ENCODE measurements at places on chromosomes 5 and 9. TPM values are rescaled to one million over a fixed set of nuclear protein-coding genes. Genes with fewer than 3 reads are reported as not detected.

The LNPEP gene
- 106 TPM for total RNA-seq

The OTP gene
- not detected for total RNA-seq

The TMEM171 gene
- total RNA-seq: 0.31 TPM

The ELAVL2 gene
- total RNA-seq: not detected

The CNTFR gene
- not detected for total RNA-seq

The PCDHB9 gene
- total RNA-seq: not detected

The IGIP gene
- 7.3 TPM for total RNA-seq

The MRPL50 gene
- 11.8 TPM for total RNA-seq

The SLIT3 gene
- total RNA-seq: not detected

The DIPK1B gene
- total RNA-seq: 0.11 TPM

DNA sequence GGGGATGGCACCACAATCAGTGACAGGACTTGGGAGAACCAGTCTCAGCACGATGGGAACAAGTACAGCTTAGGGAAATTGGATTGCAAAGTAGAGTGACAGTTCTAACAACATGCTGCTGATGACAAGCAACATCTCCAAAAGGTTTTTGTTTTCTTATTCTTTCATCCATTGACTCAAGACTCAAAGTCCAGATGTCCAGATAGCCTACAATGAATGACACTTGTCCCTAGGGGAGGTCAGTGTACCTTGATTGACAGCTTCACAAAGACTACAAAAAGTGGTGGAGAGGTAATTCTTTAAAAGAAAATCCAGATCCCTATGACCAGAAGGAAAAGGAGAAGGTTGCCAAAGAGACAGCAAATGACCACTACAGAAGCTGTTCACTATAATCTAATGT, 323.9 kb downstream of the TMEM232 start:
- no peaks in the 10 kb centered on the region for H3K36me3 ChIP-seq
- no peak overlapping the region for H3K27ac ChIP-seq
- no peaks in the 10 kb centered on the region for H3K4me1 ChIP-seq
- H3K27me3 ChIP-seq: no peaks in the 10 kb centered on the region

DNA sequence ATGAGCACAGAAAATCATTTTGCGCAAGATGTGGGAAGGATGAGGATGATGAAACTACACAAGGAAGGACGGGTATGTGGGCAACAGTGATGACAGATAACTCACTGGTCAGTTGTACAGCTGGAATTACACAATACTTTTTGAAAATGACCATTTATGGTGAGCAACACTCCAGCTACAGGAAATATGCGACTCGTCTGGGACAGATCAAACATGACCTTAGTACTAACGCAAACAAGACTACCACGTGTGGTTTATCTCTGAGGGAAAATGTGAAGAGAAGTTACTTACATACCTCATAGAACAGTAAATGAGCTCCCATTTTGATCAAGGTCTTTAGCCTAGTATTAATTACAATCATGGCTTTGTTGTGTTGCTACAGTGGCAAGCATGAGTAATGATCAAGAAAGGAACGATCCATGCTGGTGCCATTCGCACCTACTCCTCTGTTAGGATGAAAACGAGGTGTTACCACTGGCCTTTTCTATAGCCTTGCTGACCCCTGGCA, 456.9 kb downstream of the BNC2 start:
- no peak overlapping the region for H3K27ac ChIP-seq
- no peaks in the 10 kb centered on the region for H3K36me3 ChIP-seq
- no peak overlapping the region for H3K4me3 ChIP-seq
- peaks cover 3% of the 10 kb centered on the region for H3K27me3 ChIP-seq
- no peaks in the 10 kb centered on the region for H3K4me1 ChIP-seq

DNA sequence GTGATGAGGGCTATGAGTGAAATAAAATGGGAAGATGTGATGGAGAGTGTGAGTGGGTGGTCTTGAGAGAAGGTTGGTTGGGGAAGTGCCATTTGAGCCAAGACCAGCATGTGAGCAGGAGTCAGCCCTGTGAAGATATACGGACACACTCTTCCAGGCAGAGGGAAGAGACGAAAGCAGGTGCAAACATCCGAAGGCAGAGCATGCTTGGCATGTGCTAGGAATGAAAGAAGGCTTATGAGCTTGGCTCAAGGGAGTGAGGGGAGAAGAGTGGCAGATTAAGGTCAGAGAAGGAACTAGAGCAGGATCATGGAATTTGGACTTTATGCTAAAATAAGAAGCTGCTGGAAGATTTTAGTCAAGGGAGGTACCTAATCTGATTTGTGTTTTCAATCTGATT, 23.6 kb upstream of the CCDC112 start:
- peaks cover 50% of the 10 kb centered on the region for H3K27me3 ChIP-seq
- DNase-seq: no peak
- no peak overlapping the region for H3K4me3 ChIP-seq
- H3K36me3 ChIP-seq: no peaks in the 10 kb centered on the region
- H3K27ac ChIP-seq: no peak overlapping the region

DNA sequence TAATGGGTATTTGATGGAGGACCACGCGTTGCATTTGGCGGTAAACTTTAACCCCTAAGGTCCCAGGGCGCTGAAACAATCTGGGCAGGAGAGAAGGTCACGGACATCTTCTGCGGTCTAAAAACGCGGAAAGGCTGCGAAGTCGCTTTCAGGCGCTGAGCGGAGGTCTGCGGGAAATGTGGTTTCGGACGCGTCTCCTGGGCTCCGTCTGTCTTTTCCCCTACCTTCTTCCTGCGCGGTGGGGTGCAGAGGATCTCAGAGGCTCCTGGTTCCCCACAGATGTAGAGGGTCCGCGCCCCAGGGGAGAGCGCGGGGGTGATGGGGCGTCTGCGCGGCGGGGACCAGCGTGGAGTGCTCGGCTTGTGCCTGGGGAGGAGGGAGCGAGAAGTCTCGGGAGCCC, 58.4 kb downstream of the ZNF510 start:
- DNase-seq: no peak
- H3K27ac ChIP-seq: no peak overlapping the region
- H3K4me3 ChIP-seq: peak overlapping the region; percentile 10
- peaks cover 30% of the 10 kb centered on the region for H3K27me3 ChIP-seq

GRCh38 chr5:110815916-110816605, 77.3 kb downstream of the SLC25A46 start:
- H3K36me3 ChIP-seq: no peaks in the 10 kb centered on the region
- no peak overlapping the region for H3K4me3 ChIP-seq
- no peaks in the 10 kb centered on the region for H3K4me1 ChIP-seq
- DNase-seq: no peak

- no peak overlapping the region for H3K4me3 ChIP-seq
- H3K36me3 ChIP-seq: no peaks in the 10 kb centered on the region
- DNase-seq: no peak
- H3K27me3 ChIP-seq: no peaks in the 10 kb centered on the region
Observed at GRCh38 chr5:9361835-9362234, 184.0 kb downstream of the SEMA5A start.

DNA sequence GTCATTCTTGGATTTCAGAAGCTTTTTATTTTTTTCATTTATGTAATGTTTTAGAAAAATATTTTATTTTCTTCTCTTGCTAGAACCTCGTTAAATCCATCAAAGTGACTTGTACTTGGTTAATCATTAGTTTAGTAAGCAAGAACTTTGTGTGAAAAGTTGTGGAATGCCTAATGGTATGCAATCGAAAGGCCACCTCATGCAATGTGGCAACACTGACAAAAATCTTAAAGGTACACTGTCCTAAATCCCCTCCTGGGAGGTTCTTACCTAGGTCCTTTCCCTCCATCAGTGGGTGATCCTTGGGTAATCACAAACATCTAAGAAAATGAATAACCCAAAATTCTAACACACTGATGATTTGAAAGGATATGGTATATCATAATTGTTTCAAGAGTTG, 304.2 kb downstream of the DNAH5 start:
- H3K4me1 ChIP-seq: no peaks in the 10 kb centered on the region
- H3K4me3 ChIP-seq: no peak overlapping the region
- H3K36me3 ChIP-seq: no peaks in the 10 kb centered on the region
- no peak for DNase-seq

DNA sequence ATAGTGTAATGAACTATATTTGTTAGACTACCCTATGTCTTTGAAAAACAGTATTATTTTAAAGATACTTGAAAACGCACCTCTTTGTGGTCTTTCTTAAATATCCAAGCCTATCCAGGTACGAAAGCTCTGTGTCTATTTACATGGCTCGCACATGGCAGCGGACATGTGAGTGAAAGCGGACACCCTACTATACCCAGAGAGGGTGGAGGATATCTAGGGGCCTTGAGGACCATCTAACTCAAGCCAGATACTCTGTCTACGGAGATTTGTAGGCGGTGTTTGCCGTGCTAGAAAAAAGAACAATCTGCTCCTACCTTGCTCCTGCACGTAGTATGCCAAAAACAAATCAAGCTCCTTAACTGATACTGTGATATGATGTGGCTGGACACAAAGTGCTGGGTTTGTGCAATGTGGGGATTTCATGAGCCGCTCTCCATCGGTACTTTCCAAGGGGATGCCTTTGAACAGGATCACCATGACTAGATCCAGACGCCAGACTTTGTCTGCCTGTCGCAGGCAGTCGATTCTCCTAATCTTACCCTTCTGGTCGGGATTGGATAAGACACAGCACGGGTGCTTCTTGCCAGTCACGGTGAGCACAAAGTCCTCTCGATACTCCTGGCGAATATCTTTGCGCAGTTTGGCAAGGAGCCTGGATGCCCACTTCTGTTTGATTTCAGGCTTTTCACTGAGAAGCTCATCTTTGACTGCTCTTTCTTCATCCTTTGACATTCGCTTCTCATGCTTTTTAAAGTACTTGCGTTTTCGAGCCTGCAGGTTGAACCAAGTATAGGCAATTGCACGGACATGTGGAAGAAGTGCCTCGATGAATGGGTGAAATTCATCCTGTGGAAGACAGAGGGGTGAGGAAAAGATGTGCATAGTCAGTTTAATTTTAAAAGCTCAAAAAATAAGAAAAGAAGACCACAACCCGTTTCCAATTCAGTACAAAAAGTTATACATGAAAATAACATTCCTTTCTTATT, 7.0 kb downstream of the NFIB start:
- H3K36me3 ChIP-seq: no peaks in the 10 kb centered on the region
- no peak overlapping the region for H3K4me3 ChIP-seq
- no peak overlapping the region for H3K27ac ChIP-seq
- no peaks in the 10 kb centered on the region for H3K4me1 ChIP-seq
- H3K27me3 ChIP-seq: peaks cover 24% of the 10 kb centered on the region

DNA sequence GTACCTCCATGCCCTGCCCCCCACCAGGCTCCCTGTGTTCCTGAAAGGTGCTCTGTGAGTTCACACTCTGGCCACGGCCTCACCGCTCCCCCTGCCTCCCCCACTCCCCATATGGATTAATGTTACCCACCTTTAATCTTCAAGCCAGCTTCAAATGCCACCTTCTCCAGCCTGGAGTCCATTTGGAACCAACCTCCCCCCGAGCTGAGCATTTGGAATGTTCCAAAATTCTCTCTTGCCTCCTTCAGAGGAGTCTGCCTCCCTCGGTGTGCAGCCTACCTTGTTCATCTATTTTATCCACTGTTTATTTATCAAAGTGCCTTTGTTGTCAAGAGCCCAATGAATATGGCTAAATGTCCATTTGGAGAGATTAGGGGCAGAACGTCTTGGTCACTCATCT, 4.3 kb downstream of the GOLGA2 start:
- H3K27me3 ChIP-seq: no peaks in the 10 kb centered on the region
- peaks cover 19% of the 10 kb centered on the region for H3K36me3 ChIP-seq
- H3K4me1 ChIP-seq: peaks cover 32% of the 10 kb centered on the region
- no peak overlapping the region for H3K27ac ChIP-seq
- DNase-seq: no peak

DNA sequence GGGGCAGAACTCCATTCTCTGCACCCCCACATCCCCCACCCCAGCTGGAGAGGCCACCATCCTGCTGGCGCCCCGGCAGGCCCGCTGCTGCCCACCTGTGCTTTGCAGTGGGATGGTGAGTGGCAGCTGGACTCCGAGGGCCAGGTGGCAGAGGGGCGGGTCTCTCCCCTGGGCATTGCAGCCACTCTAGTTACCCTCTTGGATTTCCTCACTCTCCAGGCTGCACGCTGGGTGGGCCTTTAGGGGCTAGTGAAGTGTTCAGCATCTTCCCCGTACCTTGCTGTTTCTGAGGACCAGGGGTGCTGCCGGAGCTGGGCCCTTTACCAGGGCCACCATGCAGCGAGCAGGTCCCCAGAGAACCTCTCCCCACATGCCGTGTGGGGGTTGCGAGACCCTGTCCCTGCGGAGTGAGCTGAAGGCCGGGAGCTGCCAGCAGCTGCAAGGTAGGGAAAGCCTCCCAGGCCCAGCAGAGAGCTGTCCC, 88.4 kb upstream of the SH3PXD2B start:
- no peaks in the 10 kb centered on the region for H3K4me1 ChIP-seq
- DNase-seq: no peak
- no peak overlapping the region for H3K27ac ChIP-seq
- peaks cover 12% of the 10 kb centered on the region for H3K27me3 ChIP-seq
- H3K36me3 ChIP-seq: no peaks in the 10 kb centered on the region

DNA sequence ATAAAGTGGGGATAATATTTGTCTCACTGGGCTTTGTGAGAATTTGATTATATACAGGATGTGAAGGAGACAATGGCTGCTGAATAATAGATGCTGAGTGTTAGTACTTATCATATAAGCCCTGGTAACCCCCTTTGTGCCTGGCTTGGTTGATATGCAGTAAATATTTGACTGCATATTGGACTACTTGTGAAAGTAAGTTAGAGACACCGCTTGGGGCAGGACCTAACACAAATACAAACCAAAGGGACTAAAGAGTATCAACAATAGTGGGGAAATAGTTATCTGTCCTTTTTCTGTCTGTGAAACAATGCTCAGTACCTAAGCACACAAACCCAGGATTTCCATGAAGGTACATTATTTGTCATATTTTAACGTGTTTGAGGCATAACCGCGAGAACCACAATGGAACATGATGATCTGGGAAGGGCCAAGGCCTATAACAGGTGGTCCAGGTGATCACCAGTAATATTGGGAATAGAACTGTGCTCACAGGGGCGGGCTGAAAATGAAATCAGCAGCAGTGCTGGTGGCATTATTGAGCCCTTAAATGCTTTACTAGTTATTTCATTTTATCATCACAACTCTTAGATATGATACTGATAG, 138.2 kb upstream of the SMARCA2 start:
- DNase-seq: no peak
- H3K27me3 ChIP-seq: peaks cover 6% of the 10 kb centered on the region
- no peaks in the 10 kb centered on the region for H3K36me3 ChIP-seq
- no peak overlapping the region for H3K27ac ChIP-seq

GRCh38 chr9:95874303-95874988, 1.0 kb upstream of the ERCC6L2 start:
- no peaks in the 10 kb centered on the region for H3K27me3 ChIP-seq
- peaks cover 46% of the 10 kb centered on the region for H3K36me3 ChIP-seq
- peaks cover 22% of the 10 kb centered on the region for H3K4me1 ChIP-seq

DNA sequence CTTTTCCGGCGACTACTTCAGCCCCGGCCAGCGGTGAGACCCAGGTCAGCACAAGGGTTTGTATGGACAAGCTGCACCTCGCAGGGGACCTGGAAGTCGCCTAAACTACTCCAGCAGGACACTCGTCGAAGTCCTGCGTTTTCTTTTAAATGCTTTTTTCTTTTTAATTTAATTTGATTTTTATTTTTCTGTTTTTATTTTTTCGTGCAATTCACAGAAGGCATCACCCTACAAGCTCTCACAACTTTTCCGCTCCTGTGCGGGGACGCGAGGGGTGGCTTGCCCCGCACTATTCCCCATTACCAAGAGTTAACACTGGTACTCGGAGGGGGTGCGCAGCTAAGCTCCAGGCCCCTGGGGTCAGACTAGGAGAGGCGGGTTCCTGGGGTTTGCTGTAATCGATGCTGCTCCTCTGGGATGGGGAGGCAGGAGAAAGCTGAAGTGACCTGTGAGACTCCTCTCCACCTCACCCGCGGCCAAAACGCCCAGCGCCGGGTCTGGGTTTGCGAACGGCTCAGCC, 1.3 kb downstream of the EDIL3 start:
- H3K4me1 ChIP-seq: peaks cover 9% of the 10 kb centered on the region
- H3K36me3 ChIP-seq: no peaks in the 10 kb centered on the region
- H3K4me3 ChIP-seq: no peak overlapping the region
- no peak for DNase-seq
- peaks cover 46% of the 10 kb centered on the region for H3K27me3 ChIP-seq
